ENCODE measurements at places on chromosomes 4 and X.

- DNase-seq: no peak
Observed at GRCh38 chrX:84469226-84469625, 33.0 kb downstream of the HDX start.

DNA sequence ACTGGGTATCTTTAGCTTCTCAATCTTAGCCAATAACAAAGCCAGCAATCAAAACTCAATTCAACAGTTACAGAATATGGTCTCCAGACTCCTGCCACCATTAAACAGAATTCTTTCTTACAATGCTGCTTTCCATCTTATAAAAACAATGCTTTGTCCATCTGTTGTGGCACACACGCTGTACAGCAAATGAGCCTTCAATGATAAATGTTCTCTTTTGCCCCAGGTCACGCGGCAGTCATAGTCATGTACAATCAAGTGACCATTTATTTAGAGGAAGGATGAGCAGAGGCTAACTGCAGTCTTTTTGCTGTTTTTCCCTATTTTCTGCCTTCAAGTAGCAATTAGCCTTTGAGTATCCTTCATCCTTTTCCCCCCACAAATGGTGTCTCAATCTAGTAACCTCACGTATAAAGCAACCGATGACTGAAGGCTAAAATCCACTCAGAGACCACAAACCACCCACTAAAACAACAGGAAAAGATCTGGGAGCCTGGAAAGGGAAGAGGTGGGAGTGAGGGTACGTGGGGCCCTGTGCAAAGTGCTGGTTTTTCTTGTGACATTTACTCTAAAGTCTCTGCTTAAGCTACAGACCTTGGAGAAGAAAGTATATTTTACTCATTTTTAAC lies 24.4 kb downstream of the TRIM2 start:
- DNase-seq: no peak

DNA sequence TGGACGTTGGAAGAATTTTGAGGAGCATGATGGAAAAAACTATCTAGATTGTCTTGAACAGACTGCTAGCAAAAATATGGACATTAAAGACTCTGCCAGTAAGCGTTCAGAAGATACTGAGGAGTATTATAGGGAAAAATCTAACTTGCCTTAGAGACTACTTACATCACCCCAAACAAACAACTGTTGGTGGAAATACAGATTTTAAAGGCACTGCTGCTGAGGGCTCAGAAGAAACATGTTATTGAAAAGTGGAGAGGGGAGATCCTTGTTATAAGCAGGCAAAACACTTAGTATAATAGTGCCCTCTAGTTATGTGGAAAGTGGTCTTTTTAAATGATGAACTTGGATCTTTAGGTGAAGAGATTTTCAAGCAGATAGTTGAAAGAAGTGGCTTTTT lies 29.2 kb downstream of the MAD2L1 start:
- DNase-seq: no peak

- DNase-seq: no peak
Observed at GRCh38 chr4:55303760-55304165, 42.3 kb upstream of the SRD5A3 start.

DNA sequence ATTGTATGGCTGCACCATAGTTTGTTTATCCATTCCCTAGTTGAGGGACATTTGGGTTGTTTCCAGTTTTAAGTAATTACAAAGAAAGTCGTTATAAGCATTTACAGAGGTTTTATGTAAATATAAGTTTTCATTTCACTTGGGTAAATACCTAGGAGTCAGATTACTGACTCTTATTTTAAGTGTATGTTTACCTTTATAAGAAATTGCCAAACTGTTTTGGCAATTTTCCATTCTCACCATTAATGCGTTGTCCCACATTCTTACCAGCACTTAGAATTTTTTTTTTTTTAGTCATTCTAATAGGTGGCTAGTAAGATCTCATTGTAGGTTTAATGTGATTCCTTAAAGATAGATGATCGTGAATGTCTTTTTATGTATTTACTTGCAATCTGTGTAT lies 121.5 kb upstream of the NR3C2 start:
- no peak for DNase-seq

DNA sequence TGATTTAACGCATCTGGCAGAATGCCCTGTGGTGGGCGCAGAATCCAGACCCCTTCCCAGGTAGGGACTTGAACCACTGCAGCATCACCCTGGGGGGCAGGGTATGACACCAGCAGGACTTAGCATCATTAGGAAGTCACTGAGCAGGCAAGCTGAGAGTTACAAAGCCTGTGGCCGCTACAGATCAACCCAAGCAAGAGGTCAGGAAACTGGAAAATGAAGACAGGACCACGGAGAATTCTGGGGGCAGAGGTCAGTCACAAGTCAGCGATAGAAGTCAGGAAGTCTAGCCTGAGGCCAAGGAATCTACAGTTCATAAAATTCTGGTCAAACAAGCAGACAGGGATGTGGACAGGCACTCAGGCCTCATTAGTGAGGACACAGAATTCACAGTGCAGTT lies 108.4 kb downstream of the CHIC2 start:
- no peak for DNase-seq

DNA sequence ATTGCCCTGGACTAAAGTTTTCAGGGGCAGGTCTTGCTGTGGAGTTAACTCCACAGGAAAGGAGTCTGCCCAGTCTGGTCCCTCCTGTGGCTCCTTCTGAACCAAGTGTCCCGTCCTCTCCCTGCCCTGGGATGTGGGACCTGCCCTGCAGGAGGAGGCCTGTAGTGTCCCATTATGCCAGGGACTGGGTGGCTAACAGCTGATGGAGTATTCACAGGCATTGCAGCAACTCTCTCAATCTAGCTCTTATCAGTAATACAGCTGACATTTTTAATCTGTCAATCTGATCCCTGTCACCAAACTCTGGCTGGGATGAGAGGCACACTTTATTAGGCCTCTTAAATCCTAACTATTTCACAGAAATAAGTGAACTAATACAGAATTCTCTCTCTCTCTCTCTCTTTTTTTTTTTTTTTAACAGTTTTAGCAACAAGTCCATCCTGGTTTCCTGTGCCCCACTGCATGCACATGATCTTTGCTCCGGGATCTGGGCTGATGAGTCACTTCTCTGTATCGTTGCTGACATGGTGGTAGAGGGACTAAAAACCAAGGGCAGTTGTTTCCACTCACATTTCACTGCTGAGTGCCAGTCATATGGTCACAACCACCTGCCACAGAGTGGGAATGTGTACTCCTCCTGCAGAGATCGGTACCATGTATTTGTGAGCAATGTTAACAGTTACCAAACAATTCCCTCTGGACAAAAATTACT lies 39.1 kb downstream of the HAND2 start:
- DNase-seq: no peak

GRCh38 chr4:25477221-25477620 lies 100.2 kb downstream of the ANAPC4 start:
- no peak for DNase-seq

DNA sequence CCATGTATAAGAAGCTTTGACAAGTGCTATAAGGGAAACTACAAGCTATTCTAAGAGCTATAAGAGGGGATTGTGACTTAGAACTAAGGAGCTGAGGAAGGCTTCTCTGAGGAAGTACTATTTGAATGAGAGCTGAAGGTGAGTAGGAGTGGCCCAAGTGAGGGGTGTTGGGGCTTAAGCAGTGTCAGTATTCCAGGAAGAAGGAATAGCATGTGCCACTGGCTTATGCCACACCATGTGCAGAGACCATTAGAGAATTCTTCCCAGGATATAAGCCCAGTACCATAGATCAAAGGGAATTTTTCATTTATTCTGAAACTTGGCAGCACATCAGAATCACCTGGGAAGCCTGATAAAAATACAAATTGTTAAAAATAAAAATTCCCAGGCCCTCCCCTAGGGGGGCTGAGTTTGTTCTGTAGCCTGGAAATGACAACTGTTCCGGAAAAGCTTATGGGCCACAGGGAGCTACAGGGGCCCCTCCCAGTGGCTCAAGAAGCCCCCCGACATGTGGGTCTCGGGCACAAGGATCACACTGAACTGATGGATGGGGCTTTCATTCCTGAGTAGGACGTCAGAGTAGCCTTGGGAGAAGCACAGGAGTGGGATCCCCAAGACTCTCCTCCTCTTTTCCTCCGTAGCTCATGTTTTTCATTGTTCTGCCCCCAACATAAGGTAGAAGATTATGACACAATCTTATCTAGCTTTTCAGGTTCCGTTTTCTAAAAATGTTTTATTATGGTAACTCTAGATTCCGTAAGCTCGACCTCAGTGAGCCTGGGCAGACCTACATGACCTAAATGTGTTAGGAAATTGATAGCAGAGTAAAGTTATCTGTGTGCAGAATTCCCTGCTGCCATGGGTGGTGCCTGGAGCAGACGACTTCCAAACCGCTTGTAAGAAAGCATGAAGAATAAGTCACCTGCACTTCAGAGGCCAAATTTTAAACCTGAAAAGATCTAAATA lies 119.3 kb downstream of the AFF1 start:
- DNase-seq: no peak

DNA sequence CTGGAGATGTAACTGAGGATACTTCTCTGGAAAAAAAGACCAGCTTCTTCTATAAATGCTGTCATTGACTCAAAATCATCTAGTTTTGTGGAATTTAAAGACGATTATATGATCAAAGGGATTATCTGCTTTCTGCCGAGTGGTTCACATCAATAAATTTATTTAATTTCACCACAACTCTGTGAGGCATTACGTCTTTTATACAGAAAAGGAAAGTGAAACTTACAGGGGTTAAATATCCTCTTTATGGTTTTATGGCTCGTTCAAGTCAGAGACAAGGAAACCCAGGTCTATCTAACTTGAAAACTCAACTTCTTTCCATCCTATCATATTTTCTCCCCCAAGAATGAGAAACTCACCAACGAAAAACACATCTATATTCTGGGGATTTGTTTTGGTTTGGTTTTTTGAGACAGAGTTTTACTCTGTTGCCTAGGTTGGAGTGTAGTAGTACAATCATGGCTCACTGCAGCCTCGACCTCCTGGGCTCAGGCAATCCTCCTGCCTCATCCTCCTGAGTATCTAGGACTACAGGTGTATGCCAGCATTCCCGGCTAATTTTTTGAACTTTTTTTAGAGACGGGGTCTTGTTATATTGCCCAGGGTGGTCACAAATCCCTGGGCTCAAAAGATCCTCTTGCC lies 377.9 kb upstream of the EMCN start:
- no peak for DNase-seq

DNA sequence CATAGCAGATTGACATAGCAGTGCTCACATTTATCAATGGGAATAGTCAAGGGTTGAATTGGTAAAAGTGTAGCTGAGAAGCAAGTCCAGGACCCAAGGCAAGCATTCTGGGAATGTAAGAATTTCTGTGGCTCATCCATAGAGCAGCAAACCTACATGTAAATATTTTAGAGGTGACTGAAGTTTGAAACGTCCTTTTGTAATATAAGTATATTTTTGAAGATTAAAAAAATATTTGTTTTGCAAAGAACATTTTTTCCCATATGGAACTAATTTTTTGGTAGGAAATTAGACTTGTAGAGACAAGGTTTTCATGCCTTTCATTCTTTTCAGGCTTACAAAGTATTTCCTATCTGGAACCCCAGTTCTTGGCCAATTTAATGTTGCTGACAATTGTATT lies 104.0 kb downstream of the TEX13A start:
- no peak for DNase-seq

DNA sequence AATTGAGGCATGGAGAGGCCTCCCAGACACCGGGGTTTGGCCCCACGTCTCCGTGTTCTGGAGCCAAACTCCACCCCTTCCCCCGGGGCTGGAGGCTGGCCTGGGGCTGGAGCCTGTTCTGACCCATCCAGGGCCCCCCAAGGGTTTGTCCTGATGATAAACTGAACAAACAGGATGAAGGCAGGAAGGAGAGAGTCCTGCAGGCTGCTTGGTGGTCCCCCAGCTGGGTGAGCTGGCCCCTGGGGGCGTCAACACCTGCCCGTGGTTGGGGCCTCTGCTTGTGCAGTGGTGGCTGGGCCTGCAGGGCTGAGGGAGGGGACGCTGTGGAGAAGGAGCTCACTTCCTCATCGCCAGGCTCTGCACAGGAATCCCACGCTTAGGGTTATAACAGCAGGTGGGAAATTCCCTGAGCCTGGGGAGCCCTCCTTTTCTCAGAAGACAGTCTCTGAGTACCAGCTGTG lies 2.3 kb downstream of the SH3TC1 start:
- DNase-seq: no peak

DNA sequence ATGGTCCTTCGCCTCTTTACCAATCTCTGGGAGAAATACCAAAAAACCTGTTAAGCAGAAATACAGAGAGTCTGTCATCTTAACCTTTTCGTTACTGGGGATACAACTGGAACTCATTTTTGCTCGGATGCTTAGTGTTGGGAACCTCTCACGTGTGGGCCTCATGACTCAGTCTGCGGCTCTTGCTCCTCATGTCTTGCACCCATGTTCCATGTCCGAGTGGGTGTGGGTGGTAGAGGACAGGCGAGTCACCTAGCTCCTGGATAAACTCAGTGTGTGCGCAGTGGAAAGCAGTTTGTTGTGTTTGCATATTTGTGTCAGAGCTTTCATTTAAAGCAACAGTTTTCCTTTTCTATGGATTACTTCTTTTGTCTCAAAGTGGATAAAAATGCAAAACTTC lies 70.6 kb downstream of the TNIP2 start:
- DNase-seq: no peak

- DNase-seq: no peak
Observed at GRCh38 chrX:11105080-11105479, 6.1 kb upstream of the HCCS start.

- no peak for DNase-seq
Observed at GRCh38 chr4:55435141-55435841, 39.5 kb downstream of the TMEM165 start.

DNA sequence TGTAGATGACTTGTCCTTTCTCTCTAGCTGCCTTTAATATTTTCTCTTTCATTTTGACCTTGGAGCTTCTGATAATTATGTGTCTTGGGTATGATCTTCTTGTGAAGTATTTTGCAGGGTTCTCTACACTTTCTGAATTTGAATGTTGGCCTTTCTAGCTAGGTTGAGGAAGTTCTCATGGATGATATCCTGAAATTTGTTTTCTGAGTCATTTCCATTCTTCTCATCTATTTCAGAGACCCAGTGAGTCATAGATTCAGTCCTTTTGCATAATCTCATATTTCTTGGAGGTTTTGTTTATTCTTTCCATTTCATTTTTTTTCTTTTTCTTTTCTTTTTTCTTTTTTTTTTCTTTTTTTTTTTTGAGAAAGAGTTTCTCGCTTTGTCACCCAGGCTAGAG lies 585.7 kb upstream of the PABPC4L start:
- no peak for DNase-seq

GRCh38 chr4:52987392-52988056 lies 125.4 kb downstream of the RASL11B start:
- DNase-seq: no peak

- DNase-seq: no peak
Observed at GRCh38 chr4:87913896-87914295, 61.6 kb upstream of the SPP1 start.
